ENCODE measurements at places on chromosomes 7 and 10.

- no peak for DNase-seq
Observed at GRCh38 chr10:104099269-104099668, 13.6 kb upstream of the COL17A1 start.

- DNase-seq: no peak
Observed at GRCh38 chr7:4208086-4208485, 474.0 kb upstream of the FOXK1 start.

GRCh38 chr7:77967429-77967828 is 168.9 kb downstream of the PHTF2 start:
- DNase-seq: no peak

- no peak for DNase-seq
Observed at GRCh38 chr10:5601826-5602495, 64.4 kb downstream of the ASB13 start.

- no peak for DNase-seq
Observed at GRCh38 chr10:83543691-83544462, 595.4 kb upstream of the GHITM start.

DNA sequence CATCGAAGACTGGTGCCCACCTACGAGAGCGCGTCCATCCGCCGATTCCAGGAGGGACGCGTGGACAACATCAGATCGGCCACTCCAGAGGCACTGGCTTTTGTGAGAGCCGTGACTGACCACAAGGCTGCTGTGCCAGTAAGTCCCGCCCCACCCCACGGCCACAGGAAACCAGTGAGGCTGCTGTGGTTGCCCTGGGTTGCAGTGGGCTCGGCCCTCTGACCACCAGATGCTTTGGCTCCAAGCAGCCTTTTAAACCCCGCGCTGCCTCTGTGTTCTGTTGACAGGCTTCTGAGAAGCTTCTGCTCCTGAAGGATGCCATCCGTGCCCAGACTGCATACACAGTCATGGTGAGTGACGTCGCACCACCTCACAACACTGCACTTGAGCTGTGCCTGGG is 24.4 kb upstream of the C10orf53 start:
- DNase-seq: no peak

- no peak for DNase-seq
Observed at GRCh38 chr7:140903741-140904480, 20.8 kb downstream of the BRAF start.

GRCh38 chr7:17444151-17444550 is 145.7 kb downstream of the AHR start:
- DNase-seq: no peak

GRCh38 chr10:89744026-89744425 is 42.6 kb downstream of the KIF20B start:
- no peak for DNase-seq

GRCh38 chr10:110632591-110633215 is 11.4 kb upstream of the RBM20 start:
- peak; percentile 20 for DNase-seq

DNA sequence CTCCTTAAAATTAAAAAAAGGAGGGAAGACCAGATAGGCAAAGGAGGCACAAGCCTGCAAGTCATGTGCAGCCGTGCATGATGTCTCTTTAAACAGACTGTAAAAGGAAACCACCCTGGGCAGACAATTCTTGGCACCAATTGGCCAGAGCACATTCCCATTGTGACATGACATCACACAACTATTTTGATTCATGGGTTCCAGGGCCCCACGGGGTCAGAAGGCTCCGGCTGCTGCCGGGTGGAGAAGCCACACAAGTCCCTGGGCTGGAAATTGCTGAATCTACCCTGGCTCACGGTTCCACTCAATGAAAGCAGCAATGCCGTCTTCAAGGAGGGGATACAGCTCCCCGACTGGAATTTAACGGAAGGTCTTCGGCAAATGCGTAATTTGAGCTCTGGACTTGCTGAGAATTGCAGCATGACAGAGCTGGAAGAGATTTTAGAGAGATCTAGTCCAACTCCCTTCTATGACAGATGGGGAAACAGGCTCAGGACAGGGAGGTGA is 140.5 kb downstream of the PRKAG2 start:
- DNase-seq: no peak

- no peak for DNase-seq
Observed at GRCh38 chr10:110737886-110738634, 93.9 kb downstream of the RBM20 start.

DNA sequence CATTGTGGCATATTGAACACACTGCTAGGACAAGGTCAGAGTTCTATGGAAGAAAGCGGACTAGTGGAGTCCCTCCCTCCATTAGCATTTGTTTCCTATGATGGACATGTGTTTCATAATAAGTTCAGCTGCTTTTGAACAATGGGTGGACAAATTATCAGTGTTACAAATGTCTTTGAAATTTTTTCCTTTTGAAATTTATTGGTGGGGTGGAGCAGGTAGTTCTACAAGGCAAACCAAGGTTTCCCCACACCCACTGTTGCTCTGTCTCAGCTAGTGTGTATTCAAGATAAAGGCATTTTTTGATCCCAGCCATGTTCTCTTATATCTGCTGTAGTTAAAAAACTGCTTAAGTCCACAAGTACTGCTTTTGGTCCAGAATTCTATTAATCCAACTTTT is 79.9 kb downstream of the MALSU1 start:
- DNase-seq: no peak

- no peak for DNase-seq
Observed at GRCh38 chr10:103439776-103440175, 12.4 kb downstream of the CALHM2 start.

- no peak for DNase-seq
Observed at GRCh38 chr7:96558530-96558929, 151.1 kb downstream of the SEM1 start.

GRCh38 chr7:2072042-2072441 is 160.7 kb downstream of the MAD1L1 start:
- DNase-seq: no peak

- DNase-seq: no peak
Observed at GRCh38 chr10:89664203-89664602, 19.2 kb upstream of the PANK1 start.

GRCh38 chr10:70673929-70674559 is 1.7 kb downstream of the ADAMTS14 start:
- DNase-seq: no peak

GRCh38 chr10:98062424-98062823 is 32.0 kb upstream of the CRTAC1 start:
- DNase-seq: no peak

DNA sequence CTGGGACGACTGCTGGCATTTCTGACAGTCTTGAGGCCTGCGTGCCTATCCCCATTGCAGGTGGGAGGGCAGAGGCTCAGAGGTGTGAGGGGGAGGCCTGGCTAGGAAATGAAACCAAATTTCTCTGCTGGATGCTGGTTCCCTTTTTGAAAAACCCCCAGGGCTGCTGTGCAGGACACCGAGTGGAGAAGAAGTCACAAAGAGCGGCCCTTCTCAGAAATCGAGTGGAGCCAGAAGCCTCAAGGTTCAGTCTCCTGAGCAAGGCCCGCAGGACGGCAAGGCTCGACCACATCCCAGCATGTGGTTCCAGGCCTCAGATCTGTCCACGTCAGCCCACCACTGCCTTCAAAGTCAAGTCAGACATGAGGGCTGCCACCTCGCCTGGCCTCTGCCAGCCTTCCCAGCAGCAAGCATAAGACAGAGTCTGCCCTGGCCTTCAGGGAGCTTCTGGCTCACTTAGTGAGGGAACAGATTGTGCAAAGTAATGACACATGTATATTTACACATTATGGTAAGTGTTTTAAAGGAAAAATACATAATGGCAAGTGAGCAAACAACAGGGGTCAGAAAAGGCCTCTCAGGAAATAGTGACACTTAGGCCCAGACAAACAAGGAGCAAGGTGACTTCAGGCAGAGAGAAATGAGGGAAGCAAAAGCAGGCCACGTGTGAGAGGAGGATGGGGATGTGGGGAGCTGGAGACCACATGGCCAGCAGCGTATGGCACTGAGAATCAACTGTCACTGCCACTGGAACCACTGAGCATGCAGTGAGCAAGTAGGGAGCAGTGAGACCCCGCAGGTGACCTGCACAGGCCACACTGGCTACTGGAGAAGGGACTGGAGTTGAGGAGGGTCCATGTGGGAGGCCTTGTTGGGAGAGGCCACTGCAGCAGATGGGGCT is 86.7 kb downstream of the ARHGAP22 start:
- no peak for DNase-seq

GRCh38 chr7:27661811-27662489 is 733 bp downstream of the HIBADH start:
- no peak for DNase-seq

GRCh38 chr7:92916770-92917224 is 80.4 kb upstream of the CDK6 start:
- no peak for DNase-seq

GRCh38 chr10:101032637-101033224 is 1.7 kb downstream of the SFXN3 start:
- DNase-seq: peak; percentile 59

DNA sequence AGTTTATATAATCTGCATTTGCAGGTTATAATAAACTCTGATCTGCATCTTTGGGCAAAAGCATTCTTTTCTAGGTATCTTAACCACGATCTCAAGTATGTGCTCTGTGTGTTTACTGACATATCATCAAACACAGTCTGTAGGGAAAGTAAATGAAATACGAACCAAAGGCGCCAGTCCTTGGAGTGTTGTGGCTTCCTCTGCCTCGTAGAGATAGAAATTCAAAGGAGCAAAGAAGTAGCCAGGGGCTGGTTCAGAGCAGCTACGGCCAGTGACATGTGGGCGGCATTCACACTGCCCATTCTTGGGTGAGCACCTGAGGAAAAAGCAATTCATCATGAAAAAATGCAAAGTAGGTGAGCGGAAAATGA is 38.7 kb downstream of the LAMB4 start:
- no peak for DNase-seq

- DNase-seq: no peak
Observed at GRCh38 chr7:90752051-90752450, 155.9 kb downstream of the CDK14 start.

DNA sequence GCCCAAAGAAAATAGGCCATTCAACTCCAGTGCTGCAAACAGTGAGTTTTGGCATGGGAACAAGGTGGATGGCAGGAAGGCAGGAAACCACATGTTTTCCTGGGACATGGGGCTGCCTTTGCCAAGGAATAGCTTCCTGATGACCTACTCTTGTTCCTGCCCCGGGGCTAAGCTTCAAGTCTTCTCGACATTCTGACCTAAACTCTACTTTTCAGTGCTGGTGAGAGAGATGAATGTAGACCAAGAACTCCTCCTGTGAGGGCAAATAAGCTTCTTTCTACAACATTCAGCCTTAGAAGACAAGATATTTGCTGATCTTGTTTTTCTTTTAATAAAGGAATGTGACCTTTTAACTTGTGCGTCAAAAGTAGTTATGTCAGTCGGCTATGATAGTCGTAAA is 199.0 kb downstream of the GPR37 start:
- DNase-seq: no peak

GRCh38 chr10:122981066-122981464 is 864 bp downstream of the PSTK start:
- DNase-seq: no peak

GRCh38 chr7:77995717-77996116 is 197.1 kb downstream of the PHTF2 start:
- DNase-seq: no peak

DNA sequence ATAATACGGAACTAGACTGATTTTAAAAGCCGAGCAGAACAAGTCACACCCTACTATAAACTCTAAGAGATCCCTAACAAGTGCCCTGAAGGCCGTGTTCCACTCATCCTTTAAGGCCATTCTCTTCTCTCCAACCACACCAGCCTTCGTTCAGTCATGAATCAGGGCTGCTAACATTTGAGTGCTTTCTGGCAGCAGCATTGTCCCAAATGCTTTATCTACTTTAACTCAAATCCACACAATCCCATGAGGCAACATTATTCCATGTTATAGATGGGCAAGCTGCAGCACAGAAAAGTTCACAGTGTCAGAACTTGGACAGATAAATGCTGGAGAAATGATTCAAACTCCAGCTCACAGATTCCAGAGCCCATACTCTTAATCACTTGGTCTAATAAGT is 73.5 kb downstream of the MALSU1 start:
- no peak for DNase-seq

- no peak for DNase-seq
Observed at GRCh38 chr10:131786756-131787605, 113.8 kb upstream of the PPP2R2D start.

- DNase-seq: no peak
Observed at GRCh38 chr7:13542451-13542850, 447.0 kb downstream of the ETV1 start.

GRCh38 chr10:753530-753929 is 64.1 kb upstream of the DIP2C start:
- DNase-seq: no peak

DNA sequence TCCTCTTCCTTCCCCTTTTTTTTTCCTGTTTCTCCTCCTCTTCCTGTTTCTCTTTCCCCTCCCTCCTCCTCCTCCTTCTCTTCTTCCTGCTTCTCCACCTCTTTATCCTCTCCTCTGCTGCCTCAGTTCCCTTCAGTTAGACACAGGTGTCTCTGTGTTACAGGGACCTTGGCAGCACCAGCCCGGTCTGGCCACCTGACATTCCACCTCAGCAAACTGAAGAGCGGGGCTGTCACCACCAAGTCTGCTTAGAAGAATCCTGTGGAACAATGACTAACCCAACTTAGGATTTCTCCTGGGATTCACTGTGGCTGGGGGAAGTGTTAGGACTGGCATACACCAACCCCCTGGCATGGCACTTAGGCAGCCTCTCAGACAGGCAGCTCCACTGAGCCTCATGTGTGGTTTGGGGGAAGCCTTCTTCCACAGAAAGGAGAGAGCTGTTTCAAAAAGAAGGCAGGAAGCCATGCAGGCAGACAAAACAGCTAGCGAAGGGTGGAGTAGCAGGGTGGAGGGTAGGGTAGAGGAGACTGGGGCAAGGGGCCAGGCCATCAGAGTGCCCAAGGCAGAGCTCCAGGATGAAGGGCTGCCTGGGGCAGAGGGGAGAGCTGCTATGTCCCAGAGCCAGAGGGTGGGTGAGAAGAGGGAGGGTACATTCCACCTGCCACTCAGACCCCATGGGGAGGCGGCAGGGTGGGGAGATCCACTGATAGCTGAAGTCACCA is 13.2 kb upstream of the GDF10 start:
- no peak for DNase-seq

DNA sequence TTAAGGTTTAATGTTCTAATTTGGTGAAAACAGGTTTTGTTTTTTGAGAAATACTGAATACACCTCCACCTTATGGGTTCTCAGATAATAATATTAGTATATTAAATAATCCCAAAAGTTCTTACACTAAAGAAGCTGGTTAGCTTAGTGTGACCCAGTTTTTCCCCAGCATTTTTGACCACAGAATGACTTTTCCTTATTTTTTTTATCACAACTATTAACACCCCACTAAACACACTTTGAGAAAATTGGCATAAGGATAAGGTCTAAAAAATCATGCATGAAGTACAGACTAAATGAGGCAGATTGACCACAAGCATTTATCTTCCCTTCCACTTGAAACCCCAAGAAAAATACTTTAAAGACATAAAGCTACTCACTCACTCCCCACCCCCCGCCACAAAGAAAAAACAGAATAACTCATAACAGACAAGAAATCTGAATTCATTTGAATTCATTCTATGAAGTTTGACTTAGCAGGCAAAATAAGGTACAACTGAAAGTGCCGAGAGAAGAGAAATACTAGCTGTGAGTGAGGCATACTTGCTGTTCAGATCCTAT is 49.7 kb upstream of the WNT16 start:
- DNase-seq: no peak

- no peak for DNase-seq
Observed at GRCh38 chr10:93123766-93124165, 50.1 kb downstream of the CYP26A1 start.

- no peak for DNase-seq
Observed at GRCh38 chr7:100173806-100174495, 3.2 kb downstream of the GPC2 start.

Measured in NCI-H1694 treated with DMSO at 0.1 percent for 48 hours (cell line).